ENCODE measurements at places on chromosomes 16 and 17.

- DNase-seq: no peak
Observed at GRCh38 chr16:31224092-31224955, 7.4 kb upstream of the PYDC1 start.

- no peak for DNase-seq
Observed at GRCh38 chr16:70728150-70728549, 42.3 kb upstream of the MTSS2 start.

GRCh38 chr17:68152161-68152571, 95.7 kb upstream of the AMZ2 start:
- no peak for DNase-seq

DNA sequence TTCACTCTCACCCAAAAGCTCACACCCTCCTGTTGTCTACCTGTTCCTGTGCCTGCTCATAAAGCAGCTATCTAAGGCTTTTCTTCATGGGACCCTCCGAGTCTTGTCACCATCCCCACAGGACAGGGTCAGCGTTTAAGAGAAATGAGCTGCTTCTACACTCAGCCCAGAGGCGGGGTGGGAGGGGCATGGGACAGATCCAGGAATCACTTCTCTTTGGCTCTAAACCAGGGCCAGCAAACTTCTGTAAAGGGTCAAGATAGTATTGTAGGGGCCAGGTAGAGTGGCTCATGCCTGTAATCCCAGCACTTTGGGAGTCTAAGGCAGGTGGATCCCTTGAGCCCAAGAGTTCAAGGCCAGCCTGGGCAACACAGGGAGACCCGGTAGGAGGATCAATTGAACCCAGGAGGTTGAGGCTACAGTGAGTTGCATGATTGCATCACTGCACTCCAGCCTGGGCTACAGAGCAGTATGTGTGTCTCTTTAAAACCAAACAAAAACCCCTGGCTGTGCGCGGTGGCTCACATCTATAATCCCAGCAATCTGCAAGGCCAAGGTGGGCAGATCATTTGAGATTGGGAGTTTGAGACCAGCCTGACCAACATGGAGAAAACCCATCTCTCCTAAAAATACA, 23.2 kb upstream of the KLHL11 start:
- no peak for DNase-seq

DNA sequence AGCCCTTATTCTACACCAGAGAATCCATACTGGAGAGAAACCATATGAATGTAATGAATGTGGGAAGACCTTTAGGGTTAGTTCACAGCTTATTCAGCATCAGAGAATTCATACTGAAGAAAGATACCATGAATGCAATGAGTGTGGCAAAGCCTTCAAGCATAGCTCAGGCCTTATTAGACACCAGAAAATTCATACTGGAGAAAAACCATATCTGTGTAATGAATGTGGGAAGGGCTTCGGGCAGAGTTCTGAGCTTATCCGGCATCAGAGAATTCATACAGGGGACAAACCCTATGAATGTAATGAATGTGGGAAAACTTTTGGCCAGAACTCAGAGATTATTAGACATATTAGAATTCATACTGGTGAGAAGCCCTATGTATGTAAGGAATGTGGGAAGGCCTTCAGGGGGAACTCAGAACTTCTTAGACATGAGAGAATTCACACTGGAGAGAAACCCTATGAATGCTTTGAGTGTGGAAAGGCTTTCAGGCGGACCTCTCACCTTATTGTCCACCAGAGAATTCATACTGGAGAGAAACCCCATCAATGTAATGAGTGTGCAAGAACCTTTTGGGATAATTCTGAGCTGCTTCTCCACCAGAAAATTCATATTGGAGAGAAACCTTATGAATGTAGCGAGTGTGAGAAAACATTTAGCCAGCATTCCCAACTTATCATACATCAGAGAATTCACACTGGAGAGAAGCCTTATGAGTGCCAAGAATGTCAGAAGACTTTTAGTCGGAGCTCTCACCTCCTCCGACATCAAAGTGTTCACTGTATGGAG, 14.1 kb downstream of the ZFP3 start:
- DNase-seq: no peak

DNA sequence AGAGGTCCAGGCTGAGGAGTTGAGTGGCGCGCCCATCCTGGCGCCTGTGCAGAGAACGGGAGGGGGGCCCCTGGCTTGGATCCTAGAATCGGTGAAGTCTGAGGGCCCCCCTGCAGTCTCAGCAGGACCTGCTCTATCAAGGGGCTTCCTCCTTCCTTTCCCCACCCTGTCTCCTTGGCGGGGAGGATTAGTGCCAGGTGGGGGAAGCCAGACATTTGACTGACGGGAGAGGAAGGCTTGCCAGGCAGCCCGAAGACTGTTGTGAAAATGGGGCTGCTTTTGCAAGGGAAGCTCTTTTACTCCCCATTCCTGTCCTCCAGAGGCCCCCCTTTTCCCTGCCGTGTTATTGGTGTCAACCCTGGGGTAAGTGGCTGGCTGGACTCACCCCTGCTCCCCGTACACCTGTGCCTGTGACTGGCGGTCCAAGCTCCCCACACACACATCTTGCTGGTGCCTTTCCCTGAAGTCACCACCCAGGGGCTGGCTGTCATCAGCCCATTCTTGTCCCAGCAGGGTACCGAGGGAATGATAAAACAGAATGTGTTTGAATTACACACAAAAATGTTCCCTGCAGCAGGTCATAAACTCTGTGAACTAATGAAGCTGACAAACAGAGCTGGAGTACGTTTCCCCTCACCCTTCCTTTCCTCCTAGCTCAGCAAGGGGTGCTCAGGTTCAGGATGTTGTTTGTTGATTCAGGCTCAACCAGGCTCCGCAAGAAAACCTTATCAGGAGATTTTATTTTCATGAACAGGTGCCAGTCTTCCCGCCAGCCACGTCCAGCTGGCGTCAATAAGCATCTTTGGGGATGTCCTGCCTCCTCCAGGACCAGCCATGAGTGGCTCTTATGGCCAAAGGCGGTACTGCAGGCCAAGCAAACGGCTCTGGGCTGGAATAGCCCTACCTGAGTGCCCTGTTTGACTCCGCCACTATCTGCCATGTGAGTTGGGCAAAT, 4.4 kb upstream of the ARMC7 start:
- DNase-seq: no peak

DNA sequence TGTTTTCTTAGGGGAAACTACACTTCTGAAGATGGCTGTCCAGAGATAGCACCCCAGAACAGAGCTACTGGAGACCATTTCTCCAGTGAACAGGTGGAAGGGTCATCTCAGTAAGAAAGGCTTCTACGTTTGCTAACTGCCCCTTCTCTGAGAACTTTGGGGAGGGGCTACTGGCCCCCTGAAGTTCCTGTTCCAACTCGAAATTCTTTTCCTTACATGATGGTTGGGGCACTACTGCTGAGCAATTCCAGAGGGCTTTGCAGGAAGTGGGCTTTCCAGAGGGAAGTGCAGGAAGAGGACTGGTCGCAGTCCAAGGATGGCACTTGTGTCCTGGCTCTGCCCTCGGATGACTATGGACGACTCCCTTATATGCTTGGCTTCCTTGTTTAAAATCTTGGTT, 31.2 kb downstream of the TOM1L2 start:
- no peak for DNase-seq

GRCh38 chr16:85929259-85929721, 30.3 kb downstream of the IRF8 start:
- no peak for DNase-seq

DNA sequence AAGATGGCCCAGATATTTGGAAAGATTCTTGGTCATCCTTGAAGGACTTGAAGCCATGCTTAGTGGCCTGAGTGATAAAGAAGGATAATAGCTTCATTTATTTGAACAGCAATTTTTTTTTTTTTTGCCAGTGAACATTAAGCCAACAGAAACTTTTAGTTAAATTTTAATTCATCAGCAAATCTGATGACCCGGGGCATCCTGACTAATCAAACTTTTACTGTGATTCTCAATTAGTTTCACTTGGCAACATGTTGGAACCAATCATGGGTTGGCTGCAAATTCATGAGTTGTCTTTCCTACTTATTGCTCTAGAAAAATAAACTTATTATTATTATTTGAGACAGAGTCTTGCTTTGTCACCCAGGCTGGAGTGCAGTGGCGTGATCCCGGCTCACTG, 74.4 kb downstream of the SHISA9 start:
- no peak for DNase-seq

DNA sequence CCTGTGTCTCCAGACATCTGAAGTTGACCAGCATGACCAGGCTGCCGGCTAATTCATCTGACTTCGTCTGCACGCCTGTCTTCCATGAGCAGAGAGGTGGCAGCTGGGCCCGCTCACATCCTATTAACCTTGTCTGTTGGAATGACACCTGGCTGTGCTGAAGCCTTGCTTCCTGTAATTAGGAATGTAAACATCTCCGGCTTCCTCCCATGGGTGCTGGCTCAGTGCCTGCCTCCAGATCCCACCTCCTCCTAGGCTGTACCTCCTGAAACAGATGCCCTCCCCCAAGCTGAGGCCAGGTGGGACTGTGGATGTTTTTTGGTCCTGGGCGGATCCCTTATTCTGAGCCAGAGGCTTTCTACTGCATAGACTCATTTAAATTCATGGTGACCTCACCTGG, 296.3 kb downstream of the HS3ST4 start:
- no peak for DNase-seq

- no peak for DNase-seq
Observed at GRCh38 chr17:82698974-82699442, 510 bp upstream of the RAB40B start.

- DNase-seq: no peak
Observed at GRCh38 chr17:34579979-34580684, 750 bp downstream of the TMEM132E start.

- no peak for DNase-seq
Observed at GRCh38 chr17:68568581-68568980, 32.6 kb downstream of the FAM20A start.

DNA sequence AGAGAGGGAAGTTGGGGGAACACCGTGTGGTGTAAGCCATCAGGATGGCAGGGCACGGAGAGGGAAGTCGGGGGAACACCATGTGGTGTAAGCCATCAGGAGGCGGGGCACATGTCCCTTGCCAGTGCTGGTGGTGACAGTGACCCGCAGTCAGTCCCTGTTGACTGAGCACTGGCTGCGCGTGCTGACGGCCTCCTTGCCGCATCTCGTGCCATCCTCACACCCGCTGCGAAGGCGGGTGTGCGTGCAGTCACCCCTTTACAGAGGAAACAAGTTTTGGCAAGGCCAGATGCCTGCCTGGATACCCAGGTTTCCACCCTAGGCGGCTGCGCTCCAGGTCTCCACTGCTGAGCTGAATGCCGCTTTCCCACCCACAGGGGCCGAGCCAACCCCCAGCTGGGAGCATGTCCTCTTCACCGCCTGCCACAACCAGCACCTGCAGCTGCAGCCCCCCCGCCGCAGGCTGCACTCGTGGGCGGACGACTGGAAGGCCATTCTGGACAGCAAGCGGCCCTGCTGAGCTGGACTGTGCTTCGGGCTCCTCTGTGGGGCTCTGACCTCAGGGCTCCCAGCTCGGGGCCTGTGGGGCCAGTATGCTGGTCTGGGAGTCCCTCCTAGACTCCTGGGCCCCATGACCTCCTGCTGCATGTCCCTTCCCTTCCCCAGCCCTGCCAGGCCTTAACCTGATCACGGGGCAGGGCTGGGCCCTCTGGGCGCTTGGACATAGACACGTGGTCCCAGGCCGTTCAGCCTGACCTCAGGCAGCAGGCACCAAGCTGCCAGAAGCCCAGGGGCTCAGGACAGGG, 43.5 kb downstream of the NT5M start:
- DNase-seq: no peak

- no peak for DNase-seq
Observed at GRCh38 chr17:31548709-31549108, 157.2 kb downstream of the RAB11FIP4 start.

- DNase-seq: no peak
Observed at GRCh38 chr16:61128545-61129323, 907.5 kb downstream of the CDH8 start.

Data from stimulated activated CD8-positive, alpha-beta memory T cell treated with anti-CD3 and anti-CD28 coated beads, Interleukin-7, amount 100 ng/mL, for 1 hour (primary cell).